ENCODE measurements at places on chromosomes 13 and 19.

GRCh38 chr13:48112896-48113755 is 18.2 kb upstream of the MED4 start:
- DNase-seq: no peak

GRCh38 chr13:23752111-23753001 is 136.8 kb downstream of the MIPEP start:
- no peak for DNase-seq

GRCh38 chr19:54017261-54017660 is 25.8 kb downstream of the CACNG6 start:
- DNase-seq: no peak

- peak; percentile 50 for DNase-seq
Measured at GRCh38 chr19:9586764-9587163, 2.5 kb upstream of the ZNF121 start.

DNA sequence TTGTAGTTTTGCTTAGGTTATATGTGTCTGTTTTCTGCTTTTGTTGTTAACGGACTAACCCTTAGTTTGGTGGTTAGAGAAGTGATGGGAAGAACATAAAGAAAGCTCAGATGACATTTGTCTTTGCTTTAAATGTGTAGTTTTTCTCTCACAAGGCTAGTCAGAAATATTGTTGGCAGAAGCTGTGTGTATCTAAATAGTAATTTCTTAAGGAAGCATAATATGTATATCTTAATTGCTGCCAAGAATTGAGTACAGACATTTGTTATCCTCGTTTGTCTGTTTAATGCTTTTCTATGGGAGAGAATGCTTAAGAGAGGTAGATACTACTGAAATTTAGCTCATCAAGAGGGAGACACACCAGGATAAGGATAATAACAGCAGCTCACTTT is 2.7 kb downstream of the RGCC start:
- no peak for DNase-seq

Measured in germinal center (tissue), 1 donor.